ENCODE measurements at places on chromosomes 7 and 10.

GRCh38 chr10:27158421-27158820, 3.3 kb downstream of the MASTL start:
- no peak for DNase-seq

DNA sequence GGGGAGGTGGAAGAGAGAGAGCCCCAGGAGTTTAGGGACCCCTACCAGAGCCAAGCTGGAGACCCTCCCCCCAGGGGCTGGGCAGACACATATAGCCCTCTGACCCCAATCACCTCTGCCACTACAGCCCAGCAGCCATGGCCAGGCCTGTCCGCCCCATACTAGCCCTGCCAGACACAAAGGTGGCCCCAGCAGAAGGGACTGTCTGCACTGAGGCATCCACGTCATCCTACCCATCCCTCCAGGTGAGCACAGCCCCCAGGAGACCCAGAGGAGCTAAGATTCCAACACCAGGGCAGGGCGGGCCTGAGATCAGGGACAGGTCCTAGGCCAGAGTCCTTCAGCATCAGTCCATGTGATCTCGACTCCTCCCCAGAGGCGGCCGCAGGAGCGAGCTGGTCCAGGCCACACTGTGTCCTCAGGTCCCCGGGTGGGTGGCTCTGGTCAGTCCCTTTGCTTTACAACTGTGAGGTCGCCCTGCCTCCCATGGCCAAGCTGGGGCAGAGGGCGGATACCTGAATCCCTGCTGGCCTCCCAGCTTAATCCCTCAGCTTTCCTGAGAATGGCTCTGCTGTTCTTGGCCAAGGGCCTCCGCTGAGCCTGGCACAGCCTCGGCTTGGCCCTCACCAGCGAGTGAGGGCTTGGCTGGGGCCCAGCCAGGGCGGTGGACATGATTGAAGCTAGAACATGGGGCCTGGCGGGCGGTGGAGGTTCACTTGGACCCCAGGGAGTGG, 14.3 kb upstream of the ELN start:
- no peak for DNase-seq

DNA sequence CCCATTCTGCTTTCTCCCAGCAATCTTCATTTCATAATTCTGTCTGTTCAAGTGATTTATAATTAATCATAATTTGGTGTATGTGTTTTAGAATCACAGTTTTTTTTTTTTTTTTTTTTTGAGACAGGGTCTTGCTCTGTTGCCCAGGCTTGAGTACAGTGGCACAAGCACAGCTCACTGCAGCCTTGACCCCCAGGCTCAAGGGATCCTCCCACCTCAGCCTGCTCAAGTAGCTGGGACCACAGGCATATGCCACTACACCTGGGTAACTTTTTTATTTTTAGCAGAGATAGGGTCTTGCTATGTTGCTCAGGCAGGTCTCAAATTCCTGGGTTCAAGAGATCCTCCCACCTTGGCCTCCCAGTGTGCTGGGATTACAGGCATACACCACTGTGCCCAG, 49.2 kb upstream of the PLA2G12B start:
- DNase-seq: no peak

GRCh38 chr7:13433946-13434345, 555.5 kb downstream of the ETV1 start:
- no peak for DNase-seq

Data from RWPE1 (cell line).